NCI-H1105 (cell line): ENCODE measurements at places on chromosomes 12 and 14.

DNA sequence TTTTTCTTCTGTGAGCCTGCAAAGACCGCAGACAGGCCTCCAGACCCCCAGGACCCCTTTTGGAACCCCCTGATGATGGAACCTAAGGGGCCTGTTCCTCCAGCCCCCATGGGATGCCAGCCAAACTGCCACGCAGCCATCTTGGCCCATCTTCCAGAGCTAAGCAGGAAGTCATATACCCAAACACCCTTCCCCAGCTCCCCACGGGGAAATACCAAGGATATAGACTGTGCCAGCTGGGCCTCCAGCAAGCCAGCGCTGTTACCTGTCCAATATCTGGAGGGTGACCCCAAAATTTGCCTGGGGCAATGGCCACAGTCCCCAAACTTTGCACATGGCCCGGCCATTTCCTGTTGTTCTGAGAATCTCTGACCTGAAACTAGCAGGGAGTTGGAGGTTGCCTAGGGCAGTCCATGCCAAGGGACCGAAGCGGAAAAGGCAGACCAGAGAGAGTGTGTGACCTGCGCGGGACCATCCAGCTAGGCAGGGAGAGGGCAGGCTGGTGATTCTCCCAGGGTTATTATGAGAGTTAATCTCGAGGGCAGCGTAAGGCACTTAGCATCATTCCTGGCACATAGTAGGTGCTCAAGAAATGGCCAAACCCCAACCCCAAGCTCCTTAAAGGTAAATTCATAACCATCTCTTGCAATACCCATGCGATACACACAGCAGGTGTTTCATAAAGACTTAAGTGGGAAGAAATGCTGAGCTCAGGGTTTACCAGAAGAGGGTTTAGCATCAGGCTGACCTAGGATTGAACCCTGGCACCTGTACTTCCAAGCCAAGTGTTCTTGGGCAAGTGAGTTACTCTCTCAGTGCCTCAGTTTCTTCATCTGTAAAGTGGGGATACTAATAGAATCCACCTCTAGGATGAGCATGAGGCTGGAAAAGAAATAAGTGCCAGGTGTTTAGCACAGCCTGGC, 2.6 kb upstream of the RASAL1 start:
- no peak for DNase-seq

- no peak for DNase-seq
Measured at GRCh38 chr12:109523504-109523903, 46.1 kb downstream of the UBE3B start.

- peak; percentile 7 for DNase-seq
Measured at GRCh38 chr12:94832780-94833681, 170.5 kb downstream of the NDUFA12 start.

- DNase-seq = no peak
Measured at GRCh38 chr12:44246482-44247105, 410.7 kb downstream of the TMEM117 start.

DNA sequence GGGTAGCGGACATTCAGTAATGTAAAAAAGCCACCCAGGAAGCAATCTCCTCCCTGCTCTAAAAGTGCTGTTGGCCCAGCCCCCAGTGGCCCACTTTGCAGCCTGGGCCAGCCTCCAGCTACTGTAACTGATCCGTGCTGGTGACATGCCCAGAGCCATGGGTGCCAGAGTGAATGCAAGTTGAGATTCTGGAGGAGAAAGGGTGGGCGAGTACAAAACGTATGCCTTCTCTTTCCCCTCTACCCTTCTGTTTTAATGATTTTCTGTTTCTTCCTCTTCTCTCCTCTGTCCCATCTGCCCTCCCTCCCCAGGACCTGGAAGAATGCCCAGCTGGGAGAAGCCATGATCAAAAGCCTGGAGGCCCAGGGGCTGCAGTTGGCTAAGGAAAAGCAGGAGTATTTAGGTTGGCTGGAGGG, 16.9 kb downstream of the PLEKHD1 start:
- peak; percentile 53 for DNase-seq

DNA sequence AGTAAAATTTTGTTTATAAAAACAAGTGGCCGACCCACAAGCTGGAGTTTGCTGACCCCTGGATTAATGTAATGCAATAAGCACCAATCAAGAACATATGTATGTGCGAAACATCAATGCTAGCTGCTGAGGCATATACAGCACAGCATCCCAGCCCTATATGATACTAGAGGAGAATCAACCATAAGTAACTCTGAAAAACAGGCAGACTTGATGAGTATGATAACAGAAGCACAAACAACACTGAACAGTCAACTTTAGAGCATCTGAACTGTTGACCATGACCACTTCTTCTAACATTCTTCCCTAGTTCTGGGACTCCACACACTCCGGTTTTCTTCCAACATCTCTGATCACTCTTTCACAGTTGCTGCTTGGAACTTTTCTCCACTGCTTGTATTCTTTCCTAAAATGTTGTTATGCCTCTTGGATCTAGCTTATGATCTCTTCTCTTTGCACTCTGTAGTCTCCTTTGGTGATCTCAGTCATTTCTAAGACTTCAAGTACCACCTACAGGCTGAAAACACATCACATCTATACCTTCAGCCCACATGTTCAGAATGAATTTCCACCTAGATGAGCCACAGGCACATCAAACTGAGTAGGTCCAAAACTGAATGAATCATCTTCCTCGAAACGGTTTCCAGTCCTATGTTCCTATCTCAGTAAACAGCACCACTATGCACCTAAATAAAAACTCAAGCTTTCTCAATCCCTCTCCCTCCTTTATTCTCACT, 57.2 kb downstream of the STXBP6 start:
- no peak for DNase-seq

DNA sequence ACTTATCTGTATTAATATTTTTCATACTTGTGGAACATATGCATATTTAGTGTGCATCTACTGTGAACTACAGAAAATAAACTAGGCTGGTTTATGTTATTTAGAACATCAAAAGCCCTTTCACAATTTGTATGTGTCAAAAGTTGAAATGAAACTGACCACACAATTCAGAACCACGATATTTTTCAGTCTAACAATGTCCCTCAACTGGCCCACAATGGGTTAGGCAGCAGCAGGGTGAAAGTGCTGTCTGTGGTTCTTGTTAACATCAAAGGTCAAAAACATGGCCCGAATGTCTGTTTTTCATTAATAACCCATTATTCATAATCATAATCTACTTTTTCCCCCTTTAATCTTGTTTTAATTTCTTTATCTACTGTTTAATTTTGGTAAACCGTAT, 559.9 kb upstream of the ATP2B1 start:
- no peak for DNase-seq

DNA sequence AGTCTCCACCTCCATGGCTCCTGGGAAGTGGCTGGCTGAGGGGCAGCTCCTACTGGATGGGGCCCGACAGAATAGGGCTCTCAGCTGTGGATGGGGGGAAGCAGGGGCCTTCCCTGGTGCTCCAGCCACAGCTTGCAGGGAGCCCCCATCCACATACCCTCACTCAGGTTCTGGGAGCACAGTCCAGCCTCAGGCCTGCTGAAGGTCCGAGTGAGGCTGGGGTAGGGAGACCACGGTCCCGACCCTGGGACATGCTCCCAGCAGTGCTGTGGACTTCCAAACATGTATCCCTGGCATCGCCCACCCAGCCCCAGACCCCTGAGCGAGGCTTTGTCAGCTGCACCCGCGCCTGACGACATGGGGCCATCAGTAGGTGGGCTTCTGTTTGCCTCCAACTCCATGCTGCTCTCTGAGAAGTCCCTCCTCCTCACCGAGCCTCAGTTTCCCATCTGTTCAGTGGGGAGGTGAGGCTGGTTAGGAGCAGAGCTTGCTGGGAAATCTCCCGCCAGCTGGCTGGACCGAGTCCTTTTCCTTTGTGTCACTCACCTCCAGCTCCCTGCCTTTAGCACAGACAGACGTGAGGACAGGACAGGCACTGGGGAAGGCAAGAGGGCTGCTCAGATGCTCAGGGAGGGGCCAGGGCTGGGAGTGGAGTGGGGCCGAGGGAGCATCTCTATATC, 9.1 kb upstream of the ATG101 start:
- no peak for DNase-seq

DNA sequence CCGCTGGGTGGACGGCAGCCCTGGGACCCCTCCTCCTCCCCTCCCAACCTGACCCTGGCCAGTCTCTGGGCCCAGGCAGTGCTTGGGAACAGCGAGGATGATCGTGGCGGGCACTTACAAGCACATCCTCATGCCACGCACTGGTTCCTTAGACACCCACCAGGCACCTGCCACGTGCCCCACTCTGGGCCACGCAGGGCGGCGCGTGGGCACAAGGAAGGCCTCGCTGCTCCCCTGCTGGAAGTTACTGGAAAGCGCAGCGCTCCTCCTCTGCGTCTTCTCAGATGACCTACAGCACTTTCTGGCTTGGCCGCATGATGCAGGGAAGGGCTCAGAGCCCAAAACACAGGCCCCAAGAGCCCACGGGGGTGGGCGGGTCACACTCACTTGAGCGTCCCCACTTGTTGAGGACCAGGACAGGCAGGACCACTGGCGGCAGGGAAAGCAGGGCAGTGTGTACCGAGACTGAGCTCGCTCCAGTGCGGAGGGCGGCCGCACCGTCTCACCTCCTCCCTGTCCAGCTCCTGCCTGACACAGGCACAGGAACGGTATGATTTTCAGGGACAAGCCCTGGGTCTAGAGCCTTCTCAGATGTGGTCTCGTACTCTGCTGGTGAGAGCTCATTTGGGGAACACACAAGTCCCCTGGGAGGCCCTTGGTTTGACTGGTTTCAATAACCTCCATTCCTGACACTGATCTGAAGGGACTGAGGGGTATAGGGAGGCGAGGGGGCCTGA, 128.3 kb upstream of the EVL start:
- no peak for DNase-seq

- peak; percentile 93 for DNase-seq
Measured at GRCh38 chr12:12813120-12814101, at the start of gene DDX47. Gene DDX47 (plus strand): TSS chr12:12813346. CDS start chr12:12813368, 22 bp downstream.

- DNase-seq = no peak
Measured at GRCh38 chr12:92434607-92435025, 268.2 kb upstream of the PLEKHG7 start.

DNA sequence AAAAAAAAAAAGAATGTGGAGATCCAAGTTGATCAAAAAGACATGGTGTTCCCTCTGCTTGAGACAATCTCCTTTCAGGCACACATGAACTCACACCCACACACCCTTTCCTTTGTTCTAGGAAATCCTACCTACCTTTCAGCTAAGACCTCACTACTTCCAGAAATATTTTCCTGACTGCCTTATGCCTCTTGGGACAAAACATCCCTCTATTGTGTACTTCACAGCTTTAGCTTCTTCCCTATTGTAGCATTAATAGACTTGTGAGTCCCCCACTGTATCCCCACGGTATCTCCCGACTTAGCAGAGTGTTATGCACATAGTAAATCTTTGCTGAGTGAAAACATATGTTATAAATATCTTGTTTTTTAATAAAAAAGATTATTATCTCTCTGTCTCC, 44.9 kb upstream of the AEBP2 start:
- no peak for DNase-seq

DNA sequence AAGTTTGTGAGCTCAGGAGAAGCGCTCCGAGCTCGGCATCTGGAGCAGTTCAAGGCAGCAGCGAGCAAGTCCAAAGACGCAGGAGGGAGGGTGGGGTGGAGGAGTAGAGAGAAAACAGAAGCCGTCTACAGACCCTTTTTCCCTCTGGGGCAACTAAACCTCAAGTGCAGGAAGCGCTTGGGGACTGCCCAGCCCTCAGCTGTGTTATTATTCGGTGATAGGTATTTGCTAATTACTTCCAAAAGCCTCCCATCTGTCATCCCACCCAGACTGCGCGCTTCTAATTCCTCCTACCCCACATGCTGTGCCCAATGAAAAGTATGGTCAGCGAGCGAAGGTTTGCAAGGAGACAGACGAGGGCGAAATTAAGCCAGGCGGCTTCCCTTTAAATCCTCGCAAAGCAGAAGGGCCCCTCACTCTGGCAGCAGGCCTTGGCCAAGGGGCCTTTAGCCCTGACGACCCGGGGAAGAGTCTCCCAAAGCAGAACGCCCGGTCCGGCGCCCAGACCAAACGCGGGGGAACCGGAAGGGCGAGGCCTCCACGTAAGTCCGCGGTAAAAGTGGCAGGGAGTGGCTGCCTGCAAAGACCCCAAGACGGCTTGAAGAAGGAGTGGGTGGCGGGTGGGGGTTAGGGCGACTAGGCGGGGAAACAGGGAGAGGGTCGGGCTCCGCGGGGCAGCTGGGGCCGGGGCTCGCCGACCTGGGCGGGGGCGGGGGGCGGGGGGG, 507 bp upstream of the CD9 start:
- DNase-seq = no peak

- no peak for DNase-seq
Measured at GRCh38 chr14:81432219-81432661, 32.1 kb upstream of the STON2 start.

DNA sequence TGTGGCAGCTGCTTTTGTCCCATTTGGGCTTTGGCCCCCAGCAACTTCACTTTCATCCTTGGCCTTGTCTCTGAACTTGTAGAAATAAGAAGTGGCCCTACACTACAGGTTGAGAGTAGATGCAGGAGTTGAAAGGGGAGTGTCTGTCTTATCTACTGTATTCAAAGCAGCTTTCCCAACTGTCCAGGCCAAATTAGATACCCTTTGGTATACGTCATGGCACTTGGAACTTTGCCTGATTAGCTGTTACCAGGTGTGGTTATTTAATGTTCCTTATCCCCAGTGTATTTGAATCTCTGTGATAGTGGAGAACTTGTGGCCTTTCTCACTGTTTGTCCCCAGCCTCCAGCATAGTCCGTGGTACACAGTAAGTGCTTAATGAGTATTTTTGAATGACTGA, 33.5 kb downstream of the SUDS3 start:
- no peak for DNase-seq

GRCh38 chr12:128844031-128844635, 9.1 kb upstream of the GLT1D1 start:
- no peak for DNase-seq

GRCh38 chr14:44774396-44774795, 187.4 kb downstream of the KLHL28 start:
- DNase-seq = no peak

GRCh38 chr12:113875691-113876090, 90.4 kb downstream of the RBM19 start:
- DNase-seq = no peak

DNA sequence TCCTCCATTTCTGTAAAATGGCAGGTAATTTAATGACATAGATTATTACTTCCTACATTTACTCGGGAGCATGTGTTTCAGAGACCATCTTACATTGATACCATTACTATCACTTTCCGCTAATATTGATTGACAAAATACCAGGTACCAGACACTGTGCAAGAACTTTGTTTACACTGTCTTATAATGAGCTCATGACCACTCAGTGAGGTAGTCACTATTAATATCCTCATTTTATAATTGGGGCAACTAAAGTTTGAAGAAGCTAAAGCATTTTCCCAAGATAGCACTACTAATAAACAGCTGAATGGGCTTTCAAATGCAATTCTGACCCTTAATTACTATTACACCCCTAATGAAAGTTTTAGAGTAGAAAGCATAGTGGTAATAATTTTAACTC, 734.8 kb downstream of the DIO2 start:
- no peak for DNase-seq

- no peak for DNase-seq
Measured at GRCh38 chr14:71050227-71050823, 143.1 kb downstream of the PCNX1 start.

GRCh38 chr12:75725521-75726111, 214.2 kb upstream of the KRR1 start:
- DNase-seq = no peak
